ENCODE measurements at places on chromosomes 11 and 22.

GRCh38 chr11:124638500-124638899 lies 15.8 kb downstream of the TBRG1 start:
- DNase-seq, result no peak

- no peak for DNase-seq
Observed at GRCh38 chr11:96755752-96756151, 365.9 kb downstream of the JRKL start.

DNA sequence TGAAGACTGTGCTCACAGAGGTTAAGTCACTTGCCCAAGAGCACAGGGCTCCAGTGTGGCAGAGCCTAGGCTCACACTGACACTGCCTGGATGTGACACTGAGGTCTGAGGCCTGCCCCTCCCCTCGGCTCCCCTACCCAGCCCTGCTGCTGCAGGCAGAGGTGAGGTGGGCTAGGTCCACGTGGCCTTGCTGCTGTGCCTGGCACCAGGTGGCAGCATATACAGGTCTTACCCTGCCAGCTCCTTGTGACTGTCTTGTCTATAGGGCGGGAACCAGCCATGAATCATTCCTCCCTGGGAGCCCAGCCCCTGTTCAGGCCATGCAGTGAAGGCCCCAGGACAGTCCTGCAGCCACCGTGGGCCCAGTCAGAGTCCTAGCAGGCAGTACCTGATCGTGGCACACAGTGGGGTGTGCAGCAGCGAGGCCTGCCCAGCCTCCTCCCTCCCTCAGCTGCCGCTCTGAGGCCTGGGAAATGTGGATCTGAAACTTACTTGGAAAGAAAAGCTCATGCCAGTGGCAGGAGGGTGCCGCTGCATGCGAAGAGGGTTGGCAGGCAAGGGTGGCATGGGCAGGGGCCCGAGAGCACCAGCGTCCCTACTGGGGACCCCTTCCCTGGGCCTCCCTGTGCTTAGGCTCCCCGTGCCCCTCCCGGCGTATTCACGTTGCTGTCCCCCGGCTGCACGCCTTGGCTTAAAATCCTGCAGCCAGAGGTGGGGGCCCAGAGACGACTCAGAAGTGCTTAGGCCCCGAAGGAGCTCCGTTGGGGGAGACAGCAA lies 1.2 kb upstream of the CERK start:
- DNase-seq, result no peak

- no peak for DNase-seq
Observed at GRCh38 chr11:116808262-116809175, 14.6 kb downstream of the APOA4 start.

- no peak for DNase-seq
Observed at GRCh38 chr11:57815877-57816276, 54.3 kb downstream of the CTNND1 start.

DNA sequence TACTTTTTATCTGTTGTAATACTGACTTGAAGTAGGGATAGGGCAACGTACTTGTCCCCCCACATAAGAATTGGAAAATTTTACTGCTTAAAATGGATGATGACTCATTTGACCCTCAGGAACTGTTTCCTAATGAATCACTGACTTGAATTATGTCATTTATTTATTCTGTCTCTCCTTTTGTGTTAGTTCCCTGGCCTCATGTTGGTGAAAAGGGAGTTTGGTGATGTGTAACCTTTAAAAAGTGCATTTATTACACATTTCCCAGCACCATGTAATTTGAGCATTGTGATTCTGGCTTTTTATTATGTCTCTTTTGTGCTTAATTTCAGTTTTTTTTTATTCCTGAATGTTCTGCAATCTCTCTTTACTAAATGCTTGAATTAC lies 20.3 kb upstream of the PGM2L1 start:
- no peak for DNase-seq

DNA sequence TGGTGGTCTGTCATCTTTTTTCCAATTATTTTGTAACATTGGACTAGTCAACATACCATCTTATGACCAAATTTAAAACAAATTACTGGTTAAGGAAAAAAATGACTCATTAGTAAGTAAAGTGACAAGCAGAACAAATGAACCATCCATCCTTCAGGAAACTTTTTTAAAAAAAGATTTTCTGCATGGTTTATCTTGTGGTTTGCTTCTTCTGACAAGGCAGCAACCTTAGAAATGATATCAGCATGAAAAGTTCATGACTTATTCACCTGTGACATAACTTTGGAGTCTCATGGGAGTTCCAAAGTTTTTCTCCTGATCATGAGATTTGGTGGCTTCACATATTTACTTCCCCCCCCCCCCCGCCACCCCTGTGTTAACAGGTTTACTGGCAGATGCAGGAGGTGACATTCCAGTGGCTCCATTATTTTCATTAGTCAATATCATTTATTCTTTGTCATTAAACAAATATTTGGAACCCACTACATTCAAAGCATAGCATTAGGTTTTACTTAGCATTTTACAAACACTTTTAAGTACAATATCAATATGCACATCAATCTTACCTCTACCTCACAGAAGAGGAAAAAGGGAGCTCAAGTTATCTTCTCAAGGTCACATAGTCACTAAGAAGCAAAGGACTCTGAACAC lies 40.7 kb downstream of the DCUN1D5 start:
- DNase-seq, result no peak

DNA sequence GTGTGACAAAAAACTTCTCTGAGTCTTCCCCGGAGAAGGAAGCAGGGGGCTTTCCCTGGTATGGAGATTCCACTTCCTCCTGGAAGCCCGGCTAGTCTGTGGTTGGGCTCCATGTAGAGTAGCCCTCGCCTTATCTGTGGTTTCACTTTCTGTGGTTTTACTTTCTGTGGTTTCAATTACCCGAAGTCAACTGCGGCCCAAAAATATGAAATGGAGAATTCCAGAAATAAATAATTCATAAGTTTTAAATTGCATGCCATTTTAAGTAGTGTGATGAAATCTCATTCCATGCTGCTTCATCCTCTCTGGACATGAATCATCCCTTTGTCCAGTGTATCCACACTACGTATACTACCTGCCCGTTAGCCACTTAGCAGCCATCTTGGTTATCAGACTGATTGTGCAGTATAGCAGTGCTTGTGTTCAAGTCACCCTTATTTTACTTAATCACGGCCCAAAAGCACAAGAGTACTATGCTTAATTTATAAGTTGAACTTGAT lies 275.0 kb upstream of the SESN3 start:
- DNase-seq, result no peak

DNA sequence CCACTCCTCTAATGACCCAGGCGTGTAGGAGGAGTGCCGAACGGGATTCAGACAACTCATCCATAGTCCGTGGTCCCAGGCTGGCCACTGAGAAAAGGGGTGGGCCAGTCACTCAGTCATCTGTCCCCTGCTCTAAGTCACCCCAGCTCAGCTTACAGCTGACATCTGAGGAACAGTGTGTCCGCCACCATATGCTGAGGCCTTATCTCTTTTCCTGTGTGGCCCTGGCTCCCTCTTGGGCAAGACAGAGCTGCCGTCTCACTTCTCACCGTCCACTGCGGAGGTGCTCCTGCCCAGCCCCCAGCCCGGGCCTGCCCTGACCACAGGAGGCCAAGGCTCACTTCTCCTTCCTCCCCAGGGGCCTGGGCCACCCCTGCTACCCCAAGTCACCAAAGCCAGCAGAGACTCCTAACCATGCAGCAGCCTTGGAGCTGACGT lies 6.8 kb downstream of the CCDC86 start:
- no peak for DNase-seq

DNA sequence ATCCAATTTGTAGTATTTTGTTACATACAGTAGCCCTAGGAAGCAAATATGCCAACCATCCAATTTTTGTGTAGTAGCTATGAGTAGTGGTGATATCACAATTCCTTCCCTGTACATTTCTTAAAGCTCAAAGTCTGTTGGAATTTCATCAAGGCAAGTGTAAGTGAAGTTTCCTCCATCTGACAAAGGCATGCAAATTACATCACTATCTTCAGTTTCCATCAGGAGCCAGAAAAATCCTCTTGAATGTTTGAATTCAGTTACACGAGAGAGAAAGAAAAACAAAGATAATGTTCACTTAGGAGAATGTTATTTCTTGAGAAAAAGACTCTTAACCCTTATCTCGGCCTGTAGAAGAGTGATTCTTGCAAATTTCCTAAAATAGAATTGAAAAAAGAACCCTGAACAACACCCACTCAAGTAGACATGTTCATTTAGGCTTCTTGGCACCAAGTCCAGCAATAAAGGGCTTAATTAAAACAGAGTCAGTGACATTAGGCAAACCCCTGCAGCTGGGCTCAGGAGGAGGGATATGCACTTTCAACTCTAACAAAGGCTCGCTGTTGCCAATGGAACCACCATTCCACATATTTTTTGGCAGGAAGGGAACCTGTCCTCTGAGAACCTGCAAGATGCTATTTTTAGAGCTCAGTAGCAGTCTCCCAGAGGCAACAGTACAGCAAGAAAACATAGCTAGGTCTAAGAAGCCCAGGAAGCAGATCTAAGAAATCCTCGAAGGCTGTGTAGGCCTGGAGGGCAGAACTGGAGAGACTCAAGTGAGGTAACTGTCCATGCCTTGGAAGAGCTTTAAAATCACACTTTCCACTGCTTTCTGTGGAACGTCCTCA lies 144.6 kb downstream of the CCDC81 start:
- no peak for DNase-seq

- DNase-seq, result no peak
Observed at GRCh38 chr22:45689211-45689610, 17.6 kb downstream of the ATXN10 start.

DNA sequence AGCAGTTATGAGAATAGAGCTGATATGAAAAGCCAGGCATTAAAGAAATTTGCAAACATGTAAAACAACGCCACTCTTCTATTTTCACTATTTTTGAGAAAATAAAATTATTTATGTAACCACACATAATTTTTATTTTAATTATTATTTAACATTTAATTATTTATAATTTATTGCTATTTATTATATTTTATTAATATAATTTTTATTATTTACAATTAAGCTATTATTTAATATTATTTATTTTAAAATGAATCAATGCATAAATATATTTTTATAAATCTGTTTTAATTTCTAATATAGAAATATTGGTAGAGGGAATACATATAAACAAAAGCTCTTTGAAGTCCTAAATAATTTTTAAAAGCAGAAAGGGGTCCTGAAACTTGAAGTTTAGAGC lies 36.7 kb downstream of the KIF18A start:
- no peak for DNase-seq

GRCh38 chr11:48163360-48164100 lies 53.1 kb upstream of the OR4B1 start:
- no peak for DNase-seq

DNA sequence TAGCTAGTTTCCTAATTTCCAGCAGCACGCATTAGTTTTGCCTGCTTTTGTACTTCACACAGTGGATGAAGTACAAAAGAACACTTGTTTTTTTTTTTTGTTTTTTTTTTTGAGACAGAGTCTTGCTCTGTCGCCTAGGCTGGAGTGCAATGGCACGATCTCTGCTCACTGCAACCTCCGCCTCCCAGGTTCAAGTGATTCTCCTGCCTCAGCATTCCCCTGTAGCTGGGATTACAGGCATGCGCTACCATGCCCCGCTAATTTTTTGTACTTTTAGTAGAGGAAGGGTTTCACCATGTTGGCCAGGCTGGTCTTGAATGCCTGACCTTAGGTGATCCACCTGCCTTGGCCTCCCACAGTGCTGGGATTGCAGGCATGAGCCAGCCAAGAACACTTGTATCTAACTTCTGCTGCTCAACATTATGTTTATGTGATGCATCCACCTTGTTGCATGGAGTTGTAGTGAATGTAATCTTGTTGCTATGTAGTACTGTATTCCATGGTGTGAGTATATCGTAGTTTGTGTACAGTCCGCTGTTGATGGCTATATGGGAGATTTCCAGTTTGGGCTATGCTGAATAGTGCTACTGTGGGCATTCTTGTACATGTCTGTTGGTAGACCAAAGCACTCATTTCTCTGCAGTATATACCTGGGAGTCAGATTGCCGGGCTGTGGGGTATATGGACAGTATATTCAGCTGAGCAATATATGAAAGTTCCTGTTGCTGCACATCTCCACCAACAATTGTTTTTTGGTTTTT lies 17.3 kb downstream of the PACS1 start:
- no peak for DNase-seq
